A549 treated with DMSO at 1 μM for 4 hours (cell line): ENCODE measurements at places on chromosomes 4 and X. TPM values are rescaled to one million over a fixed set of nuclear protein-coding genes. Genes with fewer than 3 reads are reported as not detected.

The DMD gene
- 0.03 to 0.06 TPM (median 0.03 TPM) in 3 of 5 replicates, not detected in the others for total RNA-seq

The GPR173 gene
- total RNA-seq: 0.01 to 0.02 TPM in 2 of 5 replicates, not detected in the others

The EMD gene
- total RNA-seq: 137 to 159 TPM (median 152 TPM) in 5 replicates

The FSTL5 gene
- 0.01 to 0.07 TPM (median 0.07 TPM) in 3 of 5 replicates, not detected in the others for total RNA-seq

The PNMA6F gene
- not detected in 5 replicates for total RNA-seq

The METAP1 gene
- 47.1 to 68.1 TPM (median 56.9 TPM) in 5 replicates for total RNA-seq

The JADE3 gene
- 11.5 to 16.3 TPM (median 15.0 TPM) in 5 replicates for total RNA-seq

The PLA2G12A gene
- 7.9 to 11.6 TPM (median 10.7 TPM) in 5 replicates for total RNA-seq

The CFAP47 gene
- 0.02 TPM in 1 of 5 replicates, not detected in the others for total RNA-seq

The MAGEA2B gene
- 0.12 TPM in 1 of 5 replicates, not detected in the others for total RNA-seq

The USP26 gene
- total RNA-seq: not detected in 5 replicates

The PGRMC1 gene
- total RNA-seq: 148 to 178 TPM (median 162 TPM) in 5 replicates

The FIP1L1 gene
- total RNA-seq: 29.6 to 36.6 TPM (median 33.1 TPM) in 5 replicates

The KANTR gene
- total RNA-seq: 1.1 to 1.8 TPM (median 1.6 TPM) in 5 replicates

The NXF3 gene
- total RNA-seq: 0.03 to 0.07 TPM in 2 of 5 replicates, not detected in the others

The MAGEA10 gene
- 0.04 to 0.06 TPM (median 0.05 TPM) in 3 of 5 replicates, not detected in the others for total RNA-seq

The FAM90A26 gene
- total RNA-seq: not detected in 5 replicates

The TSPAN5 gene
- 13.2 to 20.4 TPM (median 17.7 TPM) in 5 replicates for total RNA-seq

The RTL3 gene
- 0.06 TPM in 1 of 5 replicates, not detected in the others for total RNA-seq

The POF1B gene
- 2.4 to 4.2 TPM (median 2.8 TPM) in 5 replicates for total RNA-seq

The FGF2 gene
- 32.5 to 73.6 TPM (median 62.0 TPM) in 5 replicates for total RNA-seq

The MAGEA8 gene
- total RNA-seq: not detected in 5 replicates

The PCDH10 gene
- total RNA-seq: 0.09 to 0.23 TPM (median 0.16 TPM) in 5 replicates

The CXCL11 gene
- 0.10 to 0.30 TPM (median 0.21 TPM) in 4 of 5 replicates, not detected in the other for total RNA-seq

The CXCL1 gene
- total RNA-seq: 13.1 to 17.1 TPM (median 15.9 TPM) in 5 replicates

The COX7B2 gene
- not detected in 5 replicates for total RNA-seq

The SYNPO2 gene
- 0.83 to 1.8 TPM (median 1.6 TPM) in 5 replicates for total RNA-seq

The VCX3B gene
- total RNA-seq: not detected in 5 replicates

The OPN1MW2 gene
- not detected in 5 replicates for total RNA-seq

The CFI gene
- 0.52 to 0.73 TPM (median 0.67 TPM) in 5 replicates for total RNA-seq

The ATP6AP1 gene
- total RNA-seq: 82.2 to 107 TPM (median 102 TPM) in 5 replicates

The DUSP9 gene
- total RNA-seq: 0.84 to 1.6 TPM (median 1.2 TPM) in 5 replicates

The ZNF732 gene
- total RNA-seq: not detected in 5 replicates

The IL9R gene
- total RNA-seq: 0.09 to 0.19 TPM (median 0.10 TPM) in 5 replicates

The MAMLD1 gene
- total RNA-seq: 11.2 to 12.5 TPM (median 11.5 TPM) in 5 replicates

The UBQLN2 gene
- 22.9 to 28.6 TPM (median 26.3 TPM) in 5 replicates for total RNA-seq

The KLF8 gene
- 0.03 TPM in 1 of 5 replicates, not detected in the others for total RNA-seq

The FAM149A gene
- total RNA-seq: 1.4 to 2.0 TPM (median 1.6 TPM) in 5 replicates

The PDGFRA gene
- total RNA-seq: 0.38 to 0.96 TPM (median 0.66 TPM) in 5 replicates

The ZFP92 gene
- 0.39 to 0.69 TPM (median 0.56 TPM) in 5 replicates for total RNA-seq

The SPOCK3 gene
- 0.07 to 0.10 TPM (median 0.07 TPM) in 3 of 5 replicates, not detected in the others for total RNA-seq

The ARR3 gene
- total RNA-seq: not detected in 5 replicates

The TKTL2 gene
- not detected in 5 replicates for total RNA-seq

The GYPA gene
- not detected in 5 replicates for total RNA-seq

The TCEANC gene
- 0.56 to 1.0 TPM (median 0.70 TPM) in 5 replicates for total RNA-seq

The POU3F4 gene
- not detected in 5 replicates for total RNA-seq

The MRPL1 gene
- total RNA-seq: 19.2 to 23.2 TPM (median 22.0 TPM) in 5 replicates

The ABCB7 gene
- 15.2 to 17.9 TPM (median 17.7 TPM) in 5 replicates for total RNA-seq

The MAGEB16 gene
- total RNA-seq: not detected in 5 replicates

The MSX1 gene
- 7.5 to 12.4 TPM (median 11.0 TPM) in 5 replicates for total RNA-seq

The HELT gene
- total RNA-seq: not detected in 5 replicates

The SULT1B1 gene
- 0.01 TPM in 2 of 5 replicates, not detected in the others for total RNA-seq

The MAGEE2 gene
- total RNA-seq: not detected in 5 replicates

The XK gene
- total RNA-seq: 0.27 to 0.53 TPM (median 0.48 TPM) in 5 replicates

The PNMA3 gene
- 0.10 to 0.30 TPM (median 0.24 TPM) in 5 replicates for total RNA-seq

The SERPINA7 gene
- not detected in 5 replicates for total RNA-seq
